ENCODE measurements at places on chromosomes 12 and 14.

DNA sequence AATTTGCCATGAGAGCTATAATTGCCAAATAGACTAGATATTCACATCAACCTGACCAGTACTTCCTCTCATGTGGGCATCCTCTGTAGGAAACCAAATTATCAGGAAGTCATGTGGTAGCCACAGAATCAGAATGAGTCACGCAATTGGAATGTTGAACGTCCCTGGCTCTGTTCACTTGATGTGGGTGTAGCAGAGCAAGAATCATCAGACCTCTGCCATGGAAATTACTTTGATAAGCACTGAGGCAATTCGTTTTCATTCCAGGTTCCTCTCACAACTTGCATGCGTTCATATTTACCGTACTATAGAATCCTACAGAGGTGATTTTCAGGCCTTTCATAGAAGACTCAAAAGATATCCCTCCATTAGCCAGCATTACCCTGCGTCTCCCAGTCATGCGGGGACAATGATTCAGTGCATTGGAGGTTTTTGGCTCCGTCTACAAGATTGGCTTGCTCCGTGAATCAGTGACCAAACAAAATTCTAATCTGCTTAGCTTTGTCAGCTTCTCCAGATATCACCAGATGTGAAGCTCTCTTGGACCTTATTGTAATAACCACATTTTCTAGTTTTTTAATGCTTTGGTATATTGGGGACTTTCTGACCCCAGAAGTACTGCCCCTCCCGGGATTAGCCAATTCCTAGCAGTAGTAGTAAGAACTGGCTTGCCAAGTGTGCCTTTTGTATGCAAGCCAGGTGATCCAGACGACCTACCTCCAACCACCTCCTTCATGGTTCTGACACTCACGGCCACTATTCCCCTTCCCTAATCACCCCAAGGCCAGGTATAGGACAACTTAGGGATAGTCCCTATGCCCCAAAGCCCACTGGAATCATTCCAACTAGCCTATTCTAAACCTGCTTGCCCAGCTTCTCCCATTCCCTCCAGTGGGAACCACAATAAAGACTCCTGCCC, 133.4 kb downstream of the KICS2 start:
- no peak for DNase-seq

GRCh38 chr14:90467501-90467900, 70.7 kb downstream of the CALM1 start:
- no peak for DNase-seq

- DNase-seq = no peak
Observed at GRCh38 chr12:95611676-95612309, 60.5 kb upstream of the USP44 start.

DNA sequence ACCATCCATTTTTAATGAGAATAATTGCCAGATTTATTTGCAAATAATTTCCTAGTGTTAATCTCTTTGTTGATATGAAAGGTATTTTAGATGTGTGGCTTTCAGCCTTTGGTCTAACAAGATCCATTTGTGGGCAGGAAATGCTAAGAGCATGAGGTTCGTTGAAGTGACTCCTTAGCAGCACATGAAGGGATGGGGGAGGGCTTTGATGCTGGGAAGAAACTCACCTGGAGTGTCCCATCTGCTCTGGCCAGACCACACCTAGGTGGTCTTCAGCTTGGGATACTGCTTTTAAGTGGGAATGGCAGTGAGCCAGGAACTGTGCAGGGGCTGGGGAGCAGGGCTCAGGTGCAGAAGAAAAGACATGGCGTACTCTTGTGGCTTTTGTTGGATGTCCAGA, 13.6 kb downstream of the SFSWAP start:
- DNase-seq = no peak

- DNase-seq = no peak
Observed at GRCh38 chr12:10645910-10646309, 27.9 kb downstream of the STYK1 start.

- DNase-seq = no peak
Observed at GRCh38 chr12:122238861-122239260, 13.0 kb upstream of the DIABLO start.

DNA sequence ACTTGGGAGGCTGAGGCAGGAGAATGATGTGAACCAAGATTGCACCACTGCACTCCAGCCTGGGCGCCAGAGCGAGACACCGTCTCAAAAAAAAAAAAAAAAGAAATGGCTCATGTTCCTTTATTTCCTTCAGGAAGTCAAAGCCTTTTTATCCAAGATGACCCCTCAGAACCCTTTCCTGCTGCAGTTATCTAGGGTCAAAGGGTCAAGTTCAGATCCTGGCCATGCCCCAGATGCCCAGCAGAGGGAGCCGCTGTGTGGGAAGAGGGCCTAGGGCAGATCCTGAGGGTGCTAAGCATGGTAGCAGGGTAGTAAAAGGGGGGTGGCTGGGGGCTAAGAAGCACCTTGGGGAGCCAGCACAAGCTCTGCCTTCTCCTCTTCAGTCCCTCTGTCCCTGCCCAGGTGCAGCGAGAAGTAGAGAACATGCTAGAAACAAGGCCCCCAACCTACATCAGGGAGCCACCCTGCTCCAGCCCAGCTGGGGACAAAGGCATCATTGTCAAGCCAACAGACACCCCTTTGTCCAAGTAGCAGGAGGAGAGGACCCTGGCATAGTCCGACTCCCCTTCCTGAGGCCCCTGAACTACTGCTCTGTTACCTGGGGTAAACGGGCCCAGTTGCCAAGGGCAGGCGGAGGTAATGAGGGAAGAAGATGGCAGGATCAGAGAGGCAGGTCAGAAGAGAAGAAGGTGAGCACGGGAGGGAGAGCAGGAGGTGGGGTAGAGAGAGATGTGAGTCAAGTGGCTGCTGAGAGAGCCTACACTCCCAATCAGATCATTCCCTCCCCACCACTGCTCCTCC, 6.5 kb downstream of the NFE2 start:
- no peak for DNase-seq

DNA sequence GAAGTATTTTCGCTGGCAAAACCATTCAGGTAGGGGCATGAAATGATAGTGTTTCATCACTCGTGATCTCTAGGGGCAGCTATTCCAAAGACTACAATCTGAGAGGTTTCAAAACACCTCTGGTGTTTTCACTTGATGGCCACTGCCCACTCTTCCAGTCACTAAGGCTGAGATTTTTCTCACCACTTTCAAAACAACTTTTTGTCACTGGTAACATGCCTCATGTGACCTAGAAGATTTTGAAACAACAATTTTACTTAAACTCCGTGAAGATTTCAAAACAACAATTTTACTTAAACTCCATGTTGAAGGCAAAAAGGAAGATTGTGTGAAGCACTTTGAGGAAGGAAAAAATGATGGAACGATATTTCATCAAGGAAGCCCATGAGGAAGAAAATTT, 1.2 kb upstream of the IRAK3 start:
- no peak for DNase-seq

Measured in cardiac septum (tissue), 1 donor.